Left cardiac atrium (tissue), 4 donors: ENCODE measurements at places on chromosomes 4 and X.

GRCh38 chr4:118282692-118283091 lies 70.1 kb downstream of the PRSS12 start:
- peak; percentile 22 for DNase-seq

DNA sequence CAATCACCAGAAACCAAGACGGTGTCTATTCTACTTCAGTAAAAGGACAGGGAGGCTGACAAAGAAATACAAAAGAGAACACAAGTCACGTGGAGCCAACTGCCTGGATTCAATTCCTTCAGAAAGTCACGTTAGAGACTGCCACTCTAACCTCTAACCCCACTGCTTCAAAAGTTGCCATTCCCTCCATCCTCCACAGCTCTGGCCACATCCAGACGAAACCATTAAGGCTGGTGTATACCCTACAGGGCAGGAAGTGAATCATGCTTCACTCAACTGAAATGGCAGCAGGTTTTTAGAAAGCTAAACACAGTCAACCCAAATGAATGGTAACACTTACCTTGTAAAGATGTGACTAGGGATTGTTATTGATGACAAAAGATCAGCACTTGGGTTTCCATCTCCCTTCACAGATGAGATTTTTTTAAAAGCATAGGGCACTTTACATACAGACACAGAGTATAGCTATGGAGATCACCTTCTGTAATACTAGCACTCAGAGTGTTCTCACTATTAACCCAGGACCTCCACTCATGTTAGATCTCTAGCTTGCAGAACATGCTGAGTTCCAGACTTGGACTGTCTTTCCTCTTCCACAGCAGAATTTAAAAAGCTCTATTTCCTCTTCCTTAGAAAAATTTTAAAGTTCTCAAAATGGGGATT lies 37.4 kb downstream of the MAML3 start:
- no peak for DNase-seq

DNA sequence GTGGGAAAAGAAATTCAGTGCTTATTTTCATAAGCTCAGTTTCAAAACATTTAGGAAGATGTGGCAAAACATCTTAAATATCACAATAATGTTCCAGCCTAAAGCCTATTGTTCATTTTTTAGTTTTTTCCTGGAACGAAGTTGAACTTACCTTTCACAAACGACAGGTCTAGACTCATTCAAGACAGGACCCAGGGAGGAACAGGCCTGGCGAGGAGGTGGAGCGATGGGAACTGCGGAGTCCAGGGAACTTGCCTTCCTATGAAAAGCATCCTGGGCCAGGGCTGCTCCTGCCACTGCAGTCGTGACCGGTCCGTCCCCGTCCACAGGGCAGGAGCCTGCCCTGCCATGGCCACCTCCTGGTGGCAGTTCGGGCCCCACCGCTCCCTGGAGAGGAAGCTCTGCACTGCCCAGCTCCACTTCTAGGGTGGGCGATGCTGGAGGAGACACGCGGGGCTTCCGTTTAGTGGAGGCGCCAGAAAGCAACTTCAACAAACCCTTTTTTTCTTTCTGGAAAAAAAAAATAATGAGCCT lies 96.7 kb upstream of the CBR4 start:
- DNase-seq = no peak

DNA sequence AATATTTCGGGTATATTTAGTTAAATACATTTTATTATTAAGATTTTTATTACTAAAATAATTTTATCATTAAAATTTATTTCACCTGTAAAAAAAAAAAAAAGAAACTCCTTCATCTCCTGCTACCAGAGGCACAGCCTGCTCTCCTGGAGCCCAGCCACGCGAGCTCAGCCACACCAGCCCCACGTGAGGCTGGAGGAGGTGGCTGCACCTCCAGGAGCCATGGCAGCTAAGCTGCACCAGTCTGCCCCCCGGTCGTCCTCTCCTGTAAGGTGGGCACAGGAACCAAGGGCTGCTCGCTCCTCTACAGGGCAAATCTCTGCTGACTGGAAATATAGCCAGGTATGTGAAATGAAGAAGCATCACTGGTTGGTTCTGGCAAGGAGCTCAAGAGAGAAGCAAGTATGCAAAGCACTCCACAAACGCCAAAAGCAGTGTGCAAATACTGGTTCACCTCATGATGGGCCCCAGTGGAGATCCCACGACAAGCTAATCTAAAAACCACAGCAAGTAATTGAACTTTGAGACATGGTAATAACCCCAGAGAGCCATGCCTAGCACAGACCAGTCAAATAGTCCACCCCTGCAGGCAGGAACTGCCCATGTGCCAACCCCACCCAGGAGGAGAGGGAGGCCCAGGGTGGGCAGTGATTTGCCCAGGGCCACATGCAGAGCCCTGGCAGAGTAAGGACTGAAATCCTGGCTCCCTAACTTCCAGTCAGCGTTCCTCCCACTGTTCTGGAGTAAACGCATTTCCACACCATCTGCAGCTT lies 90.1 kb downstream of the WFS1 start:
- DNase-seq = no peak

DNA sequence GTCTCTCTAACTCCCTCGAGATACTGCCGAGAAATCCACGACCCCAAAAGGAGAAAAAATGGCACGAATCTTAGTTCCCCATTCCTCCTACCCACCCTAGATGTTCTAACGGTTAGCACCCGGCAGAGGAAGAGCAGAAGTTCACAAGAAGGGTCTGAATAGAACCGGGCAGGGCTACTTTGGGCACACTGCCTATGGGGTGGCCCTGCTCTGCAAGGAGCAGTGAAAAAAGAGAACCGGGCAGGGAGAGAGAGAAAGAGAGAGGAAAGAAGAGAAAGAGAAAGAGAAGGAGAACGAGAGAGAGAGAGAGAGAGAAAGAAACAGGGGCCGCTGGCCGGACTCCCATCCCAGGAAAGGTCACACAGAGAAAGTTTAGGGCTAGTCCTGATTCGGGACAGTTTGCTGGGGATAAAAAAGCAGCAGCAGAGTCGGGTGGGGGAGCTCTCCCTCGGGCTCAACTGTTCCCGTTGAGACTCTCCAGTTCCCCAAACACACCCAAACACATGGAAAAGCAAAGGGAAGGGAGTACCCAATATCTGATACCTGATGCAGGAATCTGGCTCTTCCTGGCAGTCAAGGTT lies 468 bp downstream of the GLA start:
- no peak for DNase-seq

- no peak for DNase-seq
These were observed 14.6 kb downstream of the FTHL17 start for GRCh38 chrX:31057291-31057690.
